ENCODE measurements at places on chromosomes 5 and 9.

DNA sequence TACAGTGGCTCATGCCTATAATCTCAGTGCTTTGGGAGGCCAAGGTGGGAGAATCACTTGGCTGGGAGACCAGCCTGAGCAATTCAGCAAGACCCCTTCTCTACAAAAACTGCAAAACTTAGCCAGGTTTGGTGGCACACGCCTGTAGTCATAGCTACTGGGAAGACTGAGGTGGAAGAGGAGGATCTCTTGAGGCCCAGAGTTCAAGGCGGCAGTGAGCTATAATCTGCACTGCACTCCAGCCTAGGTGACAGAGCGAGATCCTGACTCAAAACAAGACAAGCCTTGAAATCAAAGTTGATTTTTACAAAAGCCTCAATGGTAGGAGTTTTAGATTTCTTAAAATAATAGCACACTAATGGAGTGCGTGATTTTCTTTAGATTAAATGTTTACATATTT lies 14.6 kb downstream of the UBE2D2 start:
- no peak for DNase-seq

DNA sequence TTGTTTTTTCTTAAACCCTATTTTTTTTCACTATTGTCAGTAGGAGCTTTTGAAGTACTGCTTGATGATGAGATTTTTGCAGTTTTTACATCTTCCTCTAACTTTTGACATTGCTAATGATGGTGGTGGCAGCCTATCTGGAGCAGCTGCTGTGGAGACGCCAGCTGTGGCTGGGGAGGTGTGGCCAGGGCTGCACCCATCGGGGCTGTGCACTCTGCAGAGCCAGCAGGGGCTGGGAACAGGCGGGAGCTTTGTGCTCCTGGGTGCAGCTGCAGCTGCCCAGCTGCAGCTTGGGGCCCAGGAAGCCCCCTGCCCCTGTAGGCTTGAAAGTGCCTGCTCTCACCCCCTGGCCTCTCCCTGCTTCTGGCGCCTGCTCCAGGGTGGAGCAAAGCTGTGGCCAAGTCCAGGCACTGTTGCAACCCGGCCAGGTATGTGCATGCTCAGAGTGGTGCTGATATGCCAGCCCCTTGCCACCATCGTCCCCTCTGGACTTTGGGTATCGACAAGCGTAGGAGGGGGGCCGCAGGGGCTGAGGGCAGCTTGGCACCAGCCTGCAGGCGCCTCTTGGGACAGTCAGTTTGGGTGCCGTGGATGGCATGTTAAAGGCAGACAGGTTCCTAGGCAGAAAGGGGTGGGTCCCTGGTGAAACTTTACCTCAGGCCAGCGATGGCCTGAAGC lies 39.2 kb downstream of the FER start:
- DNase-seq: no peak

DNA sequence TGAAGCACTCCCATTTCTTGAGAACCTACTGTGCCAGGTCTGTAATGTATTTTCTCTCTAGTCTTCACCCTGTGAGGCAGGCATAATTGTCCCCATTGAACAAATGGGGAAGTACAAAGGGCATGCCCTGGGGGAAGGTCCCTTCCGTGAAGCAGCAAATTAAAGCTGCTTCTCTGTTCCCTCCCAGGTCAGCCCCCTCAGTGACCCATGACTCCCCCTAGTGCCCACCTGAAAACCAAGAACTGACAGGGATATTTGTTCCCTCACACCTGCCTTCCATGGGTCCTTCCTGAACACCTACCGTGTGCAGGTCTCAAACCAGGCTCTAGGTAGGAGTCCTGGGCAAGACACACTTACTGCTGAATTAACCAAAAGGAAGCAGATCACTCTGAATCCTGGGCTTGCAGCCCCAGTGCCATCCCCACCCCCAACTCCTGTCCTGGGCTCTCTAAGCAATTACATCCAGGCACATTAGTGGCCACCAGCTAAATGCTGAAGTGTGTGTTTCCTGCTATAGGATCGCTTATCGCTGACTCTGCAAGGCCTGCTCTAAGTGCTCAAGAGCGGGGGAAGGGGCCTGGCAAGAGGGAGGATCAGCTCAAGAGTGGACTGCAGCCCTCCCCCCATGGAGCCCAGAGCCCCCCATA lies 254.8 kb downstream of the CDK5RAP2 start:
- DNase-seq: no peak

DNA sequence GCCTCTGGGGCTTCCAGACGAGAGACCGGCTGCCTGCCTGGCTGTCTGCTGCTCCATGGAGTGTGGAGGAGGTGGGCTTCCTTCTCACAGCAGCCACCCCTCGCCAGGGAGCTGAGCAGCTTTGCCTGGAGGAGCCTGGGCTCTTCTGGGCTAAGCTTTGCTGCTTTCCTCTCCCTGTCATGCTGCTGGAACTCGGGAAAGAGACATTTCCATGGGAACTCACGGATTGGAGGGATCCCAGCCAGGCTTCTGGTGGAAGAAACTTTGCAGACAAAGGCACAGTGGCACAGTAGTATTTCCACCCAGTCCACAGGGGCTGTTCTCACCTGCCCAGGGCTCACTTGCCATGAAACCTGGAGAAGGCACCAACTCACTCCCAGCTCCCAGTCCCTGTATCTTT lies 5.6 kb upstream of the NTNG2 start:
- DNase-seq: no peak

GRCh38 chr9:33220681-33221567 lies 19.0 kb upstream of the SPINK4 start:
- DNase-seq: no peak

- no peak for DNase-seq
Observed at GRCh38 chr5:65468633-65469032, 13.1 kb downstream of the ADAMTS6 start.

DNA sequence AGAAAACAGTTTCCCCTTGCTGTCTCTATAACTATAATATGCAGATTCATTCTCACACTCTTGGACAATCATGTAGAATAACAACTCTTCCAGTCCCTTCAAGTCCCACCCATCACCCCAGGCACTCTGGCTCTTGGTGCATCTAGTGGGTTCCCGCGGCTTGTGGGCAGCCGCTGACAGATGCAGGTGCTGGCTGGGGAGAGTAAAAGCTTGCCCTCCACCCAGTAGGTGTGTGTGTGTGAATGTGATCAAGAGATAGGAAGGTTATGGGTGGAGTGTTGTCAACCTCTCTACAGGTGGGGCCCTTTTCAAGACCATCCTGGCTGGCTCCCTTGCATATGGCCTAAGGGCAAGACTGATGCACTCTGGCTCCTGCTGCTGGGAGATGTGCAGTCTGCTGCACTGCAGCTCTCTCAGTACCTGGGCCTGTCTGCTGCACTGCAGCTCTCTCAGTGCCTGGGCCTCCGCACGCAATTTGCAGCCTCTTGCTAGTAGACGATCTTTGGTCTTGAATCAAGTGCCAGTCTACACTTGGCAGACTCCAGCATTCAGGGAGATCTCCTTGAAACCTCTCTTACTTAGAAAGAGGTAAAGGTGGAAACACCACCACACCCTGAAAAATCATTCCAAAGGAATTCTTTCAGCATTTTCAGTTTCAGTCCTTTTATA lies 189.7 kb upstream of the GDNF start:
- no peak for DNase-seq
